GM23248 (cell line): ENCODE measurements at places on chromosomes 3 and 15.
A peak's percentile ranks its signal among the peaks of the same experiment; 100 is the strongest.

GRCh38 chr3:85572426-85572825 is 613.6 kb downstream of the CADM2 start:
- no peak for DNase-seq

GRCh38 chr3:57127891-57128518 is 37.1 kb downstream of the IL17RD start:
- DNase-seq: peak; percentile 87

GRCh38 chr3:45084361-45084760 is 58.3 kb downstream of the CLEC3B start:
- no peak for DNase-seq

- no peak for DNase-seq
Measured at GRCh38 chr15:32834156-32834555, 116.4 kb downstream of the GREM1 start.

DNA sequence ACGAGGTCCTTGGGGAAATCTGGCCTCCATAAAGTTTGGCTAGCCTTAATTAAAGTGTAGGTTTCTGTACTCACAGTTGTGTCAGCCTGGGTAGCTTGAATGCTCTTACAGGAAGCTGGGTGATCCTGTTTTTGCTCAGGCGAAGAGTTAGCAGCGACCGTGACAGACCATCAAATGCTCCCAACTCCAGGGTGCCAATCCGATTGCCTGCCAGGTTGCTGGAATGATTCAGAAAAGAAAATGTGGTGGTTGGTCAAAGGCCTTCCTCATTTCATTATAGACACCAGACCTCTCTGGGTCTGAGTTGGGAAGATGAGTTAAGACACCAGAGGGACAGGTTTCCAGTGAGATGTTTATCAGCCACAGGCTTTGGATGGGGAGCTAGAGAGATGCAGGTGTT is 86.0 kb downstream of the LRIG1 start:
- no peak for DNase-seq

DNA sequence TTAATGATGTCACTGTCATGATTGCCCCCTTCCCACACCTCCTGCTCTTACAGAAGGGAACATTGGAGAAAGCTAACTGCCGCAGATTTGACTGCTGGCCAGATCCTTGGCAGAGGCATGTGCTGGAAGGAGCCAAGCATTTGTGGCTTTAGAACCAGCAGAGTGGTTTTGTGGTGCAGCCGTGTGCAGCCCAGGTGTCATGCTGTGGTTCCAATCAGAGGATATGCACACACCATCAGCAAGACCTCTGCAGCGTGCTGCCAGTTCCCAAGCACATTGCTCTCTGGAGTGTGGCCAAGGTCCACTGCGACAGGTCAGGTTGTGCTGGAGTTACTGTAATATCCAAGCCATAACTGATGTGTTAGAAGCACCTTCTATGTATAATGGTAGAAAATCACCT is 61.6 kb downstream of the OTOL1 start:
- DNase-seq: no peak

- peak; percentile 57 for DNase-seq
Measured at GRCh38 chr3:59266551-59266950, 216.7 kb upstream of the CFAP20DC start.

DNA sequence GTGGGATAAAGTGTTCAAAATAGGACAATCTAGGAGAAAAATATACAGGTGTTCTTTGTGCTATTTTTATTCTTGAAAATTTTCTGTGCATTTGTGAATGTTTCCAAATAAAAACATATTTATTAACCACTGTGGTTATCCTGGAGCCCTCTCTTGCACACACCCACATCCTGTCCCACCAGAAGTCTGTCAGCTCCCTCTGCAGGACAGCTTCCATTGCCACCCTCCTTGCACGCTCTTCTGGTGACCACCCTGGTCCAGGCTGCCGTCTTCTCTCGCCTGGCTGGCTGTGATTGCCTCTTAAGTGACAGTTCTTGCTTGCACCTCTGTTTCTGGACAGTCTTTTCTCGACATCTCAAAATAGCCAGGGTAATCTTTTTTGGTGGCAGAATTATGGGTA is 394.0 kb downstream of the LRTM1 start:
- DNase-seq: no peak

- peak; percentile 90 for DNase-seq
Measured at GRCh38 chr3:186452517-186452916, 90.5 kb upstream of the DGKG start.

DNA sequence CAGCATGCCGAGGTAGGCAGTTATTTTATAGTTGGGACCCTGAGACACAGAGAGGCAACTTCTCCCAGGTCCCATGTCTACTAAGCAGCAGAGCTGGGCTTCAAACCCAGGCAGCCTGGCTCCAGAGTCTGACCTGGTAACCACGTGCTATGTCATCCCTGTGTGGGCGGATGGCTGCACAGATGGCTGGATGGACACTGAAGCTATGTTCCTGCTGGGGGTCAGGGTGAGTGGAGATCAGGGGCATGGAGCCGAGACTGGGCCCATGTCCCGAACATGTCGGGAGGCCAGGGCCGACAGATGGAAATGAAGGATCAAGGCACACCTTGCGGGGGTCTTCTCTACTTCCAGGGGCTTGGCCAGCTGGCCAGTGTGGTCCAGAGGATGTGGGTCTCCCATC is 9.3 kb upstream of the FBLN2 start:
- DNase-seq: peak; percentile 70

DNA sequence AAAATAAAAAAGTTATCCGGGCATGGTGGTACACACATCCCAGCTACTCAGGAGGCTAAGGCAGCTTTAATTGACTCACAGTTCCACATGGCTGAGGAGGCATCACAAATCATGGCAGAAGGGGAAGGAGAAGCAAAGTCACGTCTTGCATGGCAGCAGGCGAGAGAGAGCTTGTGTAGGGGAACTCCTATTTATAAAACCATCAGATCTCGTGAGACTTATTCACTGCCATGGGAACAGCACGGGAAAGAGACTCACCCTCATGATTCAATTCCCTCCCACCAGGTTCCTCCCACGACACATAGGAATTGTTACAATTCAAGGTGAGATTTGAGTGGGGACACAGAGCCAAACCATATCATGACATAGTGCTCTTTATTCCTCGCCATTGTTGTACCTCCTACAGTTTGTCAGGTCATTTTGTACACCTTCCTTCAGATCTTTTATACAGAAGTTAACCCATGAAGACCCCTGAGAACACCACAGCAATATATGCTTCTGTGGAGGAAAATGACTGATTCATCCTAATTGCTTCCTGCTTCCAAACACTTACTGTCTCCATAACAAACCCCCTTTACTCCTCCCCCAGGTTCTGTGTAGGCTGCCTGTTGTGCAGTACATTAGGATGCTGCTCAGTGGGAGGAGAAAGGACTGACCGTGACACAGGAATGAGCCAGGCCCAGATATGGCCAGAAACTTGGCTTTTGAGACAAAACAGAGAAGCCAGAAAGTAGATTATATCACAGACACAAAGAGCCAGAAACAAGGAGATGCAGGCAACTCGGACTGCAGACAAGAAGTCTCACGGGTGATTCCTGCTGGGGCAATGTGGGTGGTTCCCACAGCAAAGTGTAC is 67.9 kb upstream of the HEG1 start:
- peak; percentile 90 for DNase-seq

DNA sequence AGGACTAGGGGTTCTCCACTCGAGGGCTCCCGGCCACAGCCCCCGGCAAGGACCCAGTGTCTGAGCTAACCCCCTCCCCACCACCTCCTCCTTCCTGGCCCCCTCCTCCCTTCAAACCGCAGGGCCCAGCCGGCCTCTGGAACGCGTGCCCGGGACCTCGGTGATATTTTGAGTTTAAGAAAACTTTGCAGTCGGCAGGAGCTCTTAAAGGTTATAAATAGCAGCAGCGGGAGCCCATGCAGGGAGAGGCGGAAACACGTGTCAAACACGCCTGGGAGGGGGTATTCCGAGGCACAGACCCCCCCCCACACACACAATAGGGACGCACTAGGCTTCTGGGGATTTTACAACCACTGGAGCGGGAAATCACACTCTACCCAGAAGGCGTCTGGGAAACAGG is 3.1 kb upstream of the PTH1R start:
- no peak for DNase-seq

DNA sequence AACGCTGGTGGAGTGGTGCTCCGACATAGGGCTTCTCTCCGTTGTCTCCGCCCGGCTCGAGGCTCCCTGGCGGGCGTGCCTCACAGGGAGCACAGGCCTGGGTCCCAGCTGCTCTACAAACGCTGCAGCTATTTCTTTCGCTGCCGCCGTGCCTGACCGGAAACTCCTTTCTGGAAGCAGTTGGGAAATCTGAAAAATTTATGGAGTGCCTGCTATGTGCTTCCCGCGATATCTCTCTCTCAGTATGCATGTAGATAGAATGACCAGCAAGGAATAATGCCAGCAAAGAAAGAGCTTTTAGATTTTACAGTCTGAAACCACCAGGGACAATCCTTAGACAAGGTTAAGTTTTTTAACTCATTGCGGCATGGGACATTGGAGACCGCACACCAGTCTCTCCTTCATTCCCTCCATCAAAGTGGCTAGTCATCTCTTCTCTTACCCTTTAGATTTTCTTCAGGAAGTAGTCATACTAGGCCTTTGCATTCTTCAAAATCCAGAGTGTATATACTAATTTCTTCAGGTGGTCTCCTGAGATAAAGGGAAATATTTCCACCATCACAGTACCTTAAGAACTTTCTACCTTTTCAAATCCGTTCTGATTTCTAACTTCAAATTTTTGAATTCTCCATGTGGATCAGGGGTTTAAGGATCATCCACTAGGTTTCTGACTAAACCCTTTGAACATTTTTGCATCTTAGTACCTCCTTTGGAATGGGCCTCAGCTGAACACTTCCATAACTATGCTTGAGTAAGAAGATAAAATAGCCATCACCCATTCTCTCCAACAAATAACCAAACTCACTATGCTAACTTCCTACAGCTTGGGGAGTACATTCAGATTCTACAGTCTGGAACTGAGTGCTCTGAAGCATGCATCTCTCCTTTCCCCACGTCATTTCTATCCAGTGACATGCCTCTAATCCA is 1.1 kb upstream of the NPHP3 start:
- DNase-seq: peak; percentile 81

- DNase-seq: no peak
Measured at GRCh38 chr3:21457084-21457483, 293.9 kb downstream of the ZNF385D start.

- DNase-seq: no peak
Measured at GRCh38 chr3:160771811-160772459, 15.9 kb downstream of the PPM1L start.

GRCh38 chr3:40800343-40800742 is 275.6 kb downstream of the ZNF621 start:
- peak; percentile 77 for DNase-seq

- DNase-seq: no peak
Measured at GRCh38 chr15:63539521-63539920, 35.1 kb downstream of the USP3 start.
